Stimulated activated CD4-positive, alpha-beta T cell treated with anti-CD3 and anti-CD28 coated beads, Interleukin-12 subunit alpha, Interleukin-12 subunit beta, amount 100 ng/mL, for 4 hours (primary cell): ENCODE measurements at places on chromosomes 1 and 21.

GRCh38 chr1:161725908-161726472 is 4.6 kb downstream of the FCRLB start:
- peak; percentile 26 for DNase-seq

DNA sequence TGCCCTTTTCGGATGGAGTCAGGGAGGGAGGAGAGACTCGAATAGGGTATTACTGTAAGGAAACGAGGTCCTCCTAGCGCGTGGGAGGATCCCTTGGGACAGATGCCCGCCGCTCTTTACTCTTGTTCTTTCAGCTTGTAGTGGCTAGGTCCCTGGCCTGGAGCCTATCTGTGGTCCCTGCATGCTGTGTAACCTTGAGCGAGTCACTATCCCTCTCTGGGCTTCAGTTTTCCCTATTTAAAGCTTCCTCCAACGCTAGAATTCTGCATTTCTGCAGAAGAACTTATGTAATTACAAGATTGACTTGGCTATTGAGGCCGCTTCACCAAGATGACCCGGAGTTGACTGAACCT is 744 bp downstream of the MIER1 start:
- no peak for DNase-seq

DNA sequence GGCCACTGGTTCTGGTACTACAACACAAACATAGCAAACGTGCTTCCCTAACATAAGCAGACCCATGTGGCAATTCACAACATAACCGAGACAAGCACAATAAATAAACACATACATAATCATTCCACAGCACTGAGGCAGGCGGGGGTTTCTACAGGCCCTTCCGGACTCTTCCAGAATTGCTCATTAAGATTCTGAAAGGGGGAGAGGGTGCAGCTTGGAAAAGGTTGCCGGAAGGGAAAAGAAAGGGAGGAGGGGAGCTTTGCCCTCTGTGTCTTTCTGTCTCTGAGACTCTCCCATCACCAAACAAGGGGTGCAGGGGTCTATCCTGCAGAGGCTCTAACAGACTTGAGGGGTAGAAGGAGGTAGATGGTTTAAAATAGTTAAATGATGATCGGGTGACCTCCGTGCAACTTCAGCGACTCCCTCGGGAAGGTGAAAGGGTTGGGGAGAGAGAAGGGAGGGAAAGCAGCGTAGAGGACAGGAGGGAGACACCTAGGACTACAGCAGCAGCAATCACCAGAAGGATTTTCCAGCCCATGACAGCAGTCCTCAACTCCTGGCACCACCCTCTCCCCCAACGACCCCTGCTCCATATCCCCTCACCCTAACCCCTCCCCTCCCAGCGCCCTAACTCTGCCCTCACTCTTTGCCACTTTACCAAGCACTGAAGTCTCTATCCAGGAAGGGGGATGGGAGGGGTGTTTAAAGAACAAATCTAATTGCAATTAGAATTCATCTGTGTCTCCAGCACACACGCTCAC is 365.5 kb upstream of the ESRRG start:
- no peak for DNase-seq

GRCh38 chr1:178057141-178057765 is 36.7 kb upstream of the RASAL2 start:
- DNase-seq: no peak

GRCh38 chr1:181126289-181126688 is 37.8 kb downstream of the IER5 start:
- DNase-seq: no peak

DNA sequence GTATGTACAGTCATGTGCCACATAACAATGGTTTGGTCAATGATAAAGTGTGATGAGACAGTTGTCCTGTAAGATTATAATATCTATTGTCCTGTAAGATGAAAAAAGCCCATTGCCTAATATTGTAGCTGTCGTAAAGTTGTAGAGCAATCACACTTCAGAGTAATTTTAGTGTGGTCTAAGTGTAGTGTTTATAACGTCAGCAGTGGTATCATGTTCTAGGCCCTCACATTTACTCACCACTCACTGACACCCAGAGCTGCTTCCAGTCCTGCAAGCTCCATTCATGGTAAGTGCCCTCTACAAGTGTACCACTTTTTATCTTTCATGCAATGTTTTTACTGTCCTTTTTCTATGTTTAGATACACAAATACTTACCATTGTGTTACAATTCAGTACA is 259.9 kb upstream of the RAB4A start:
- no peak for DNase-seq
